B cell (primary cell): ENCODE measurements at places on chromosomes 1 and 21. TPM values are rescaled to one million over a fixed set of nuclear protein-coding genes. Genes with fewer than 3 reads are reported as not detected.

Gene CEPT1
- total RNA-seq, result 83.5 and 86.5 TPM in 2 replicates

- H3K36me3 ChIP-seq, result no peaks in the 10 kb centered on the region
- peaks cover 23% of the 10 kb centered on the region for H3K27me3 ChIP-seq
- no peak overlapping the region for H3K27ac ChIP-seq
- no peak for DNase-seq
- H3K4me3 ChIP-seq, result no peak overlapping the region
These were observed 242.4 kb upstream of the POU3F1 start for GRCh38 chr1:38289034-38289433.

Gene PATJ
- 43.3 and 45.3 TPM in 2 replicates for total RNA-seq

Gene KMO
- total RNA-seq, result 12.8 and 14.0 TPM in 2 replicates

DNA sequence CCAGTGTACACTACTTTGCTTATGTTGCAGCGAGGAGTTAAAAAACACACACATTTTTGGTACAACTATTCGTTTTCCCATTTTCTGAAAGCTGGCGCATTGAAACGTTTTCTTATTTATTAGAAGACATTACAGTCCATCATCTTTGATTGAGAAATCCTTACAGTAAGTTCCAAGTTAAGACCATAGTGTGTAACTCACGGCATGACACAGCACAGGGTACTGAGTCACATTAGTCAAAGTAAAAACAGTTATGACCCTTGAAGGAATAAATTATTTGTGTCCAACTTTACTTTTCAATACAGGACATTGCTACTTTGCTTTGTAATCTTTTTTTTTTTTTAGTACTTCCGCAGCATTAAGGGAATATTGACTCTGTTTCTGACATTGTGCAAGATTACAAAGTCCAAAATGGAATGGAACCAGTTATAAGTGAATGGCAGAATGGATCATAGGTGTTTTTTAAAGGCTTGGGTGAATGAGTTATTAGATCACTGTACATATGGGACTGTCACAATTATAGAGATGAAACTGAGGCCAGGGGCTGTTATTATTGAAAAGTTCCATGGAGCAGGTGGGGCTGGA, 11.7 kb downstream of the PTGFRN start:
- no peak overlapping the region for H3K27ac ChIP-seq
- no peak overlapping the region for H3K4me3 ChIP-seq
- no peak for DNase-seq
- no peaks in the 10 kb centered on the region for H3K36me3 ChIP-seq
- no peaks in the 10 kb centered on the region for H3K4me1 ChIP-seq

- H3K27ac ChIP-seq, result no peak overlapping the region
- DNase-seq, result no peak
- H3K36me3 ChIP-seq, result peaks cover 1% of the 10 kb centered on the region
- no peak overlapping the region for H3K4me3 ChIP-seq
These were observed 7.9 kb upstream of the EXOSC10 start for GRCh38 chr1:11107599-11107998.
